ENCODE measurements at places on chromosomes 3 and 15.

GRCh38 chr3:138051947-138052802, 42.2 kb downstream of the CLDN18 start:
- no peak for DNase-seq

DNA sequence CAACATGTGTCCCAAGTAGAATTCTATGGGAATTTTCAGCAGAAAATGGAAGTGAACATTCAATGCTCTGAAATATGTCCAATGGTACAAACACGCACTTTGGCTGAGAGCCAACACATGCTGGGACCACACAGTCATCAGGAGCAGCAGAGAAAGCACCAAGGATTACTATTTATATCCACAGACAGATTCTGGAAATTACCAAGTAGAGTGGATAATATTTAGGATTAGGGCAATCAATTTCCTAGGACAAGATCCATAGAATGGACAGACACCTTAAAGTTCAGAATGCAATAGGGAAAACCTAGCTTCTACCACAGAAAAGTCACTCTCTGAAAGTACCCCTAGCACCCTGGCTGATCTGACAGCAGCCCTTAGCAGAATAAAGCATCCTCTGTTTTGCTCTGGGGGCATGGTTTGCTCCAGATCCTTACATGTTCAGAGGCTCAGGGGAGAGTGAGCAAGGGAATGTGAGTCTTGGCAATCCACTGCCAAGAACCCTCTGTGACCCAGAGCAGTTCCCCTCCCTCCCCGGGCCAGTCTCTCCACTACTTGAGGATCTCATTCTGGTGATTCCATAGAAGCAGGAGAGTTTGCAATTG, 206.0 kb upstream of the WNT5A start:
- no peak for DNase-seq

GRCh38 chr3:174242311-174243041, 616.7 kb upstream of the NAALADL2 start:
- no peak for DNase-seq

- no peak for DNase-seq
Measured at GRCh38 chr3:33831053-33831452, 32.6 kb downstream of the PDCD6IP start.

DNA sequence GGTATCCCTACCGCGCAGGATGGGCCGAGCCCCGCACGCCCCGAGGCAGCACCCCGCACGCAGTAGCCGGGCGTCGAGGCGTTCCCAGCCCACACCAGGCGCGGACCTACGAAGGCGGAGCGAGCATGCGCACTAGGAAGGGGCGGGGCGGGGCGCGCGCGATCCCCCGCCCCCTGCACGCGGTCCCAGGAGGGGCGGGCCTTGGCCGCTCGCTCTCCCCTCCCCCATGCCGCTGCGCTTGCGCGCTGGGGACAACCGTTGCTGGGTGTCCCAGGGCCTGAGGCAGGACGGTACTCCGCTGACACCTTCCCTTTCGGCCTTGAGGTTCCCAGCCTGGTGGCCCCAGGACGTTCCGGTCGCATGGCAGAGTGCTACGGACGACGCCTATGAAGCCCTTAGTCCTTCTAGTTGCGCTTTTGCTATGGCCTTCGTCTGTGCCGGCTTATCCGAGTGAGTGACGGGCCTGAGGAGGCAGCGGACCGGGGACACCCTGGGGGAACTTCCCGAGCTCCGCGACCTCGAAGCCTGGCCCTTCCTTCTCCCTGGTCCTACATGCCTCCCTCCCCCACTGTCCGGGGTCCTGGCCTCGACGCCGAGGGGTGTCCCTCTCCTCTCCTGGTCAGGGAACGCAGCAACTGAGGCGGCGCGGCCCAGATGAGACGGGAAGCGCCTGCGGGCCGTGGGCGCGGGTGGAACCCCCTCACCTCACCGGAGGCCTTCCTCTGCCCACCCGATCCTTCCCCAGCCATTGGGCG, at the start of gene SPESP1:
Gene SPESP1 (plus strand): TSS at position 258 of the 755 bp plus-strand sequence. CDS start 129 bp downstream, at position 387.
- DNase-seq: peak; percentile 54

DNA sequence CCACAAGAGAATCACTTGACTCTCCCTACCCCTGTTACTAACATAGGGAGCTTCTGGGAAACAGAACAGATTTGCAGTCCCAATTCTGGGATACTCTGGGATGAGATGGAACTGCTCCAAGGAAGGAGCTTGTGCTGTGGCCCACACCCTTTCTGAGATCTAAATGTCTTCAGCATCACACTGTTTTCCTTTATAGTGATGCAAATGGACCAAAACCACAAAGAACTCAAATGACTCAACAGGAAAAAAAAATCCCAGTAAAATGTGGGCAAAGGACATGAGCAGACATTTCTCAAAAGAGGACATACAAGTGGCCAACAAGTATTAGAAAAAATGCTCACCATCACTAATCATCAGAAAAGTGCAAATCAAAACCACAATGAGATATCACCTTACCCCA, 155.6 kb downstream of the NECTIN3 start:
- no peak for DNase-seq

DNA sequence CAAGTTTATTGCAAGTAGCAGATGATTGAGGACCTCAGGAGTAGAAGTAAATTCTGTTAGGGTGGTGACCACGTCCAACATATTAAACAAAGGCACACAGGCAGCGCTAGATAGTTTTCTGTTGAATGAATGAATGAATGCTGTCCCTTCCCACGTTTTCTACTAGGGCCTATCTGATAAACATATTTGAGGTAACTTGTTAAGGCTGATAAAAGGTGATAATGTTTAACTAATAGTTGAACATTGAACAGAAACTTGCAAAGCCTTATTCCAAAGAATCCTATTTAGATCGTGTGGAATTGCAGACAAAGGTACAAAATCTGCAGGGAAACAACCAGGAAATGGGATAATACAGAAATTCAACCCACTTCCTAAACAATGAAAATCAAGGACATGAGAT, 559.5 kb upstream of the SEMA6D start:
- DNase-seq: no peak

DNA sequence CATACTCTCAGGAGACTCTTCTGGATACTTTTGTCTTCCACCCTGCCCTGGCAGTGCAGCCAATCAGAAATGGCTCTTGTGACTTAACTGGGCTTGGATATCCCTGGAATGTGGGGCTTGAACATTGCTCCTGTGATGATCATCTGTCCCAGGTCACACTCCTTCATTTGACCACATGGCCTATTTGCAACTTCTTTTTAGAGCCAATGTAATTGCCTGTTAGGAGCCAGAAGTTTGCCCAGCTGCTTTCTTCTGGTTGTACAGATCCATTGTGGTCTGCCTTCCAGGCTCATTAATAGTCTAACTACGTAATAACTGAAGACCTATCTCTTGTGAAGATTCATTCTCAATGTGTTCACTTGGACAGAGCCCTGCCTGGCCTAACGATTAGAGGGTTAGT, 29.8 kb downstream of the QTRT2 start:
- no peak for DNase-seq

DNA sequence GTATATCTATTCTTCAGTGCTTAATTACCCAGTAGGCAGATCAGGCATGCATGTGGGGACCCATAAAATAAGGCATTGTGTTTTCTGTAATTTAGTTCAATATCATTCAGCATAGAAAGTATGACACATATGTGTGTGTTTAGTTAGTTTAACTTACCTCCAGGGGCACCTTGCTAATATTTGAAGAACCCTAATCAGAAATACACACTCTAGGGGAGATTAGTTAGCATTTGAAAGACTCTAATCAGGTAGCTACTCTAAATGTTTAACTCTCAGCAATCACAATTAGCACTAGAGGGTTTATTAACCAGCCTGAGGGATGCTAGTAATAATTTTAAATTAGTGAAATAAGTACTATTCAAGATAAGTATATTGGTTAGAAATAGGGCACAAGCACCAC, 104.5 kb downstream of the ECT2 start:
- no peak for DNase-seq

DNA sequence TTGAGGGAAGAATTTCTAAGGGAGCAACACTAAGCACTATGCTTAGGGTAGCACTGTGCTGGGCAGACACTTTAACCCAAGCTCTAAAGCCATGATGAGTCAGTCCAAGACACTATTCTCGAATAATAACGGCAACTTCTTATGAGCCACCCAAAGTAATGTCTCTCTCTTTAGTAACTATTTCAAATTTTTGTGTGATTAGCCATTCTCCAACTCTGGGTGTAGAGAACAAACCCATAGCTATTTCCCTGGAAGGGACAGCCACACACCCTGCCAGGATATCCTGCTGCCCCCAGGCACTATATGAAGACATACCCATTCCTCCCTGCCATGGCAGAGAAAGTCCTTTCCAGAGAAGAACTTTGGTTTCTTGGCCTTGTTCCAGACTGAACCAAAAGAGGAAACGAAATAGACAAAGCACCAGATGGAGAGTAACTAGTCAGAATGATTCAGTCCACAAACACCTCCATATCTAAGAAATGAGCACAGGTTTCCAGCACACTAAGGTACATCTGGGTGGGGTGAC, 384.9 kb upstream of the THBS1 start:
- no peak for DNase-seq

- DNase-seq: no peak
Measured at GRCh38 chr3:178223876-178224275, 312.4 kb upstream of the KCNMB2 start.

DNA sequence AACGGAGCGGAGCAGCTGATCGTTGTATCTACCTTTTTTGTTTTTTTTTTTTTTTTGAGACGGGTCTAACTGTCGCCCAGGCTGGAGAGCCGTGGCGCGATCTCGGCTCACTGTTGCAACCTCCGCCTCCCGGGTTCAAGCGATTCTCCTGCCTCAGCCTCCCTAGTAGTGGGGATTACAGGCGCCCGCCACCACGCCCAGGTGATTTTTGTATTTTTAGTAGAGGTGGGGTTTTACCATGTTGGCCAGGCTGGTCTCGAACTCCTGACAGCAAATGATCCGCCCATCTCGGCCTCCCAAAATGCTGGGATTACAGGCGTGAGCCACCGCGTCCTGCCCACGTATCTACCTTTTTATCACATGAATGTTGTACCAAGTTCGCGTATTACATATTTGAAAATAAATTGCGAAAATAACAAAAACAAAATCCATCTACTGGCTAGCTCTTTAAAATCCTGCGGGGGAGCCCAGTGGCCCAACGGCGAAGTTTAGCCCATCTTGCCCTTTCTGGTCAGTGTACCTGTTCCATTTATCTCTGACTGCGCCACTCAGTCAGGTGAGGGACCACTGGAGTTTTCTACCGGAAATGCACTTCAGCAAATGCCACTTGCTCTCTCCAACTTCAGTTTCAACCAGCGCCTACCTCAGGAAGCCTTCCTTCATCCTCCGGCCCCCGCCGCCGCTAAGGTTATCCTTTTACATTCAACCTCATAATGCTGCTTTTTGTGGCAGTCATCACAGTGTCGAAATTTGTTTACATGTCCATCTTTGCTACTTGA, 1.2 kb upstream of the EIF3J start:
- peak; percentile 29 for DNase-seq

GRCh38 chr3:161894657-161895056, 398.0 kb downstream of the OTOL1 start:
- no peak for DNase-seq

DNA sequence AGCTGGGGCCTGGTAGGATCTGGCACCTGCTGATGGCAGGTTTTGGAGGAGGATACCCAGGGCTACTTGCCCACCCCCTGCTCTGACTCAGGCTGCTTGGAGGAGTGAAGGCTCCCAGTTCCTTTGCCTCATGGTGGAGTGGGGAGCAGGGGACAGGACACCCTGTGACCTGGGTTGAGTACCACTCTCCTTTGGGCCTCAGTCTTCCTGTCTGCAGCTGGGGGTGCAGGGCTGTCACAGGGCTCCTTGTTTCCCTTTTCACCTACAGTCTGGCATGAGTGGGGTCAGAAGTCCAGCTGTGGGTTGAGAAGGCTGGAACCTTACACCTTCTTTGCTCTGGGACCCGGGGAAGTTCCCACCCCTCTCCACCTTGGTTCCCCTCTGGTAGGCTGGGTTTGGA, 14.7 kb downstream of the SEMA3F start:
- DNase-seq: no peak

GRCh38 chr15:85708402-85708941, 86.3 kb downstream of the KLHL25 start:
- DNase-seq: no peak

- no peak for DNase-seq
Measured at GRCh38 chr15:63759752-63760151, 74.0 kb downstream of the HERC1 start.

DNA sequence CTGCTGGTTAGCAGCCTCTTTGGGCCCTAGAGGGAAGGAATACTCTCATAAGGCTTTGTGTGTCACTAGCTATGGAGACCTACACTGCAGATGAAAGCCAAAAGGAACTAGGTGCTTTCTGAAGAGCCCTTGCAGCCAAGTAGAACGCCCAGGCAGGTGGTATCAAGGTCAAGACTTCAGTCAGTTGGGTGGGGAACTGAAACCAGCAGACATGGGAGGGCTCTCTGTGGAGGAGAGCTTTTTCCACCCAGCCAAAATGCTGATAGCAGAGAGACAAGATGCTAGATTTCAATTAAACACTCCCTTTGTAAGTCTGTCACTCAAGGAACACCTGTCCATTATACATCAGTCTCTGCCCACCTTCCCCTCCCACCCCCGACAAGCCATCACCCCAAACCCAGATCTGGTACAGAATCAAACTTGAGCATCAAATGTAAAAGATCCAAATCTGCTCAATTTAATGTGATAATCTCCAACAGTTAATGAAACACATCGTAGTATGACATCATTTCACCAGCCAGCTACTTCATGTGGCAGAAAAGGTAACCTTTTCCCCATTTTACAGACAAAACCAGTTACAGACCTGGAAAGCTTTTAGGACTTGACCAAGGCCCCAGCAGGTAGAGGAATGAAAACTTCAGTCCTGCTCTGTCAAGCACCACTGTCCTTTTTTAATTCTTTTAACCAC, 14.6 kb downstream of the MRPS25 start:
- peak; percentile 81 for DNase-seq

GRCh38 chr15:85745525-85746150, 49.1 kb downstream of the KLHL25 start:
- DNase-seq: no peak

DNA sequence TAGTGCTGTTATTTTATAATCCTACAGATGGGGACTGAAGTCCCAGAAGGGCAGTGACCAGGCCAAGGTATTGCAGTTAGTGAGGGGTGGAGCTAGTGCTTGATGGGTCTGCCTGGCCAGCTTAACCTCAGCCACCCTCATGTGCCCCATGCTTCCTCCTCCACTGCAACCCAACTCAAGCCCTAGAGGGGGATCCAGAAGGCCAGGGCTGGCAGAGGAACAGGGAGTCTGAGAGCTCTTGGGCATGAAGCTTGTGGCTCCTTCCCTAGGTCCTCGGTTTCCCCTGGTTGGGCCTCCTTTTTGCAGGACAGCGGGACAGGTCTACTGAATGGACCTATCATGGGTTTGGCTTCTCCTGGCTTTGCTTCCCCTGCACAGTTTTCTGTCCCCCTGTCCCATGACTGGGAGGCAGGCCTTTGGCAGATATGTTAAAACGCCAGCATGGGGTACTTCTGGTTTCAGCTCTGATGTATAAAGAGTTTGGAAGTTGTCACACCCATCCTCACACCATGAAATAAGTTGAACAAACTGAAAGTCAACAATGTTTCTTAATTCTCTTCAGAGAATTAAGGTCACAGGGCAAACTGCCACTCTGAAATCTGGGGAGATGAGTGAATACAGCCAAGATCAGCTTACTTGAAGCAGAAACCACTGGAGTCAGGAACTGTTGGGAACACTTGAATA, 103.3 kb downstream of the SMAD6 start:
- DNase-seq: no peak

- no peak for DNase-seq
Measured at GRCh38 chr3:186218421-186218820, 109.5 kb upstream of the ETV5 start.

GRCh38 chr3:150312018-150312657, 96.0 kb upstream of the TSC22D2 start:
- no peak for DNase-seq
